LHCN-M2 (cell line): ENCODE measurements at places on chromosomes 11 and 22. TPM values are rescaled to one million over a fixed set of nuclear protein-coding genes. Genes with fewer than 3 reads are reported as not detected.

MS4A15 gene
- not detected in 2 replicates for total RNA-seq

OR8D1 gene
- not detected in 2 replicates for total RNA-seq

RAPSN gene
- total RNA-seq = 159 and 164 TPM in 2 replicates

OR10A2 gene
- total RNA-seq = not detected in 2 replicates

SSTR3 gene
- total RNA-seq = not detected in 2 replicates

LIF gene
- total RNA-seq = 23.1 and 23.3 TPM in 2 replicates

SH3BP1 gene
- 1.7 and 3.5 TPM in 2 replicates for total RNA-seq

- DNase-seq = peak; percentile 84
These were observed 87.0 kb upstream of the BLID start for GRCh38 chr11:122202951-122203456.

- DNase-seq = no peak
These were observed 32.3 kb downstream of the WEE1 start for GRCh38 chr11:9605742-9606141.

DNA sequence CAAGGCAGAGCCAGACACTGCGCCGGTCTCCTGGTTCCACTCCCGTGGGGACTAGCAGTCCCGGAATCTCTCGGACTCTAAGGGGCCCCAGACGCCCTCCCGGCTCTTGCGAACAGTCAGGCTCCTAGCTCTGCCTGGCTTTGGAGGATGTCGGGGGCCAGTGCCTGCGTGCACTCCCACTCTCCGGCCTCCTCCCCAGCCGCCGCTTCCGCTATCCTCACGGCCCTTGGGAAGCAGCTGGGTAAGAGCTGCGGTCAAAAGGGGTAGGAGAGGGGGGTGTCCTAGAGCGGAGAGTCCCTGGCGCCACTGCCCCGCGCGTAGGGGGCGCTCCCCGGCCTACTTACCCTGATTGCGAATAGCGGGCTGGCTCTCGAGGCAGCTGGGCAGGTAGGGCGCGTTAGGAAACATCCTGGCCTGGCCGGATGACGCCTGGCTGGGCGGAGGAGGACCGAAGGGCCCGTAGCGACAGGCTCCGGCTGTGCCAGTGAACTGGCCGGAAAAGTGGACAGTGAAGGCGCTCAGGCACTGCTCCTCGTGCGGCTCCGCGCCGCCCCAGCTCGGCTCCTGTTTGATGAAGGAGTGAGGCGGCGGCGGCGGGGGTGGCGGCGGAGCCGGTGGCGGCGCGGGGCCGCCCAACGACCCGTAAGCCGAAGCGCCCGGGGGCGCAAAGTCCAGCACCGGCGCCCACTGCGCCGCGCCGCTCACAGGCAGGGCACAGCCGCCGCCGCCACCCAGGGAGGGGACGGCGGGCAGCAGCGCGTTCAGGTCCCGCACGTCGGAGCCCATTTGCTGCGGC, 785 bp downstream of the WT1 start:
- peak; percentile 26 for DNase-seq

DNA sequence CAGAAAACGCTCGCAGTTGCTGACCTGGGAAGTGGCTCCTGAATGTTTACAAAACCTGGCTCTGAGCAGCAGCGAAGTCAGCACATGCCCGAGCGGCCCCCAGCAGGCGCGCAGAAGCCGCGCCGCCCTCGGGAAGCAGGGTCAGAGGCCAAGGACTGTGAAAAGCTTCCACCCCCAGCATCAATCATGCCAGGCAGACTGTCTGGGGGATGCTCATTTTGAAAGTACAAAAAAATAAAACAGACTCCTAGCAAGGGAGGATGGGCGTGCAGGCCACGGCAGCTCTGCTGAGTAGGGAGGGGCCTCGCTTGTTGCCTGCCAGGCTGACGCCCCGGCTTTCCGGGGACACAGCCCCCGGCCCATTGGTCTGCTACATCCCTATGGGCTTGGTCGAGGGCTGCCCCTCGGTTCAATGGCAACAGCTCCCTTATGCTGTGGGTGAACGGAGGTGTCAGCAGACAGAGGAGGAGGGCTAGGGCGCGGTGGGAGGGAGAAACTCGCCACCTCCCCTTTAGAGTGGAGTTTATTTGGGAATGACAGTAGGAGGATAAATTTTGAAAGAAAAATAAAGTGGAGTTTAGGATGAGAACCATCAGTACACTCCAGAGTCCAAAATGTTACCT, 37.7 kb upstream of the GNB1L start:
- no peak for DNase-seq

DNA sequence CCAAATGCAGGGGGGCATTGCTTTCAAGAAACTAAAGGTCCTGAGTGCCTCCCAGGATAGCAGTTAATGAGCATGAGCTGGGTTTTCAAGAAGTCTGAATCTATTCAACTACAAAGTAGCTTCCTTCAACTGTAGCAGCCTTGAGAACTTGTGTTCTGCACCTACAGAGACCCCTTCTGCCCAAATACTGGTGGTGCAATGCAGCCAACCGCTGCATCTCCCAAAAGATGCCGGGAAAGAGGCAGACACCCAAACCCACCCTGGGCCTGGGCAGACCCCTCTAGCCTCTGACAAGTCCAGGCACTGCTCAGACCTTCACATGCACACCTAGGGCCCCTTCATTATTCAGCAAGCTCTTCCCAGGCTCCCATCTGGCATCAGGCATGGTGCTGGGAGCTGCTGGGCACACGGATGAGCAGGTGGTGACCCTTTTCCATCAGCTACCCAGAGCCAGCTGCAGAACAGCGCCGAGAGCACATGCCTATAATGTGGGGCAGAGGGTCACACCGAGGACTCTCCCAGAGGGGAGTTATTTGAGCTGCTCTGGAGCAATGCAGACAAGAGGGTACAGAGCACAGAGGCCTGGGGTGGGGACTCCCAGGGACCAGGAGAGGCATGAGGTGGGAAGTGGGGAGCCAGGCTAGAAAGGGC, 44.9 kb upstream of the ETS1 start:
- DNase-seq = peak; percentile 26

DNA sequence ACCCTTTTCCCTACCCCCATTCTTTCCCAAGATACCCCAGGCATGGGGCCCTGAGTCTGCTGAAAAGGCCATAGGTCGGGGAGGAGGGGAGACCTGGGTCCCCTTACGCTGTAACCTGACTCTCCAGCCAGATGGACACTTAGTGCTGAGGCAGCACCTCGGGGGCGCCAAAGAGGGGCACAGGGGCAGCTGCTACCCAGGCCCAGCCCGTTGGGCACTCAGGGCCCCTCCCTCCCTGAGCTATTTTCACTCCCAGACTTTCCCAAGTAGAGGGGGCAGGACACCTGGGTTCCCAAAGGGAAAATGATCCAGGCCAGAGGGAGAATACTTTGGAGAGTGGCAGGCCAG, 933 bp downstream of the ACTN3 start:
- DNase-seq = no peak

GRCh38 chr11:44831605-44832394, 105.0 kb downstream of the TSPAN18 start:
- no peak for DNase-seq

DNA sequence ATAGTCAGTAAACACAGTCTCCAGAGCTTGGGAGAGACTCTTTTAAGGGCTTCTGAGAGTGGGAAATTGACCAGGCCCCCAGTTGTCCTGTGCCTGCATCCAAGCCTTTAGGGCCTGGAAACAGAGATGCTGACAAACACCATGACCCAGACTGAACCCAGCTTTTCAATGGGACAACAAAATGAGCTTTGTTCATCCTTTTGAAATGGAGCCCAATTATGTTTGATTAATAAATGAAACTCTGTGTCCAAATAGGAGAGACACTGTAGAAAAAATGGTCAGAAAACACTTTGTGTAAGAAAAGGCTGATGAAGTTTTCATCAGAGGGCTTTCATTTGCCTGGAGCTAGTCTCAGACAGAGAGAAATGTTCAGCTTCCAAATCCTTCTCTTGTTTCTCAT, 146.0 kb downstream of the RRAS2 start:
- no peak for DNase-seq

GRCh38 chr11:77401486-77402217, 72.2 kb downstream of the PAK1 start:
- no peak for DNase-seq

- no peak for DNase-seq
These were observed 4.2 kb downstream of the PRRG4 start for GRCh38 chr11:32833921-32834320.

DNA sequence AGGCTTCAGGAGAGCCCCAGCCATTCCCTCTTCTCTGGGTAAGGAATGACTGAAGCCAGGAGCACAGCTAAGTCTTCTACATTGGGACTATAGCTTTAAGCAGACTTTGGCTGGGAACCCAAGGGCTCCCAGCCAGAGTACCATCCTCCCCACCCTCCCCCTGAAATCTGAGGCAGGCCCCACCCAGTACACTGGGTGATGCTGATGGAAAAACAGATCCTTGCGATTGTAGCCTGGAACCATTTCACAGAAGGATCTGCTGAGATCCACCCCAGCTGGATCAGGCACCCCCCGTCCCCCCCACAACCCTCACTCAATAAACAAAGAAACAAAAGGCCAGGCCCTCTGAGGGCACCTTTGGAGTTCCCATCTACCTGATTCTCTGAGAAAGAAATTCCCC, 39.8 kb downstream of the IL18BP start:
- DNase-seq = peak; percentile 35

GRCh38 chr22:37804881-37805809, 2.6 kb upstream of the GCAT start:
- peak; percentile 76 for DNase-seq

- no peak for DNase-seq
These were observed 2.8 kb upstream of the SIPA1 start for GRCh38 chr11:65634905-65635731.

GRCh38 chr22:32103658-32104315, 55.3 kb downstream of the C22orf42 start:
- peak; percentile 12 for DNase-seq

- no peak for DNase-seq
These were observed 6.5 kb downstream of the CSNK1E start for GRCh38 chr22:38310518-38311322.

- DNase-seq = no peak
These were observed 23.2 kb upstream of the TXNRD2 start for GRCh38 chr22:19964701-19965386.

GRCh38 chr11:104873252-104873651, 25.0 kb downstream of the CASP12 start:
- DNase-seq = no peak

DNA sequence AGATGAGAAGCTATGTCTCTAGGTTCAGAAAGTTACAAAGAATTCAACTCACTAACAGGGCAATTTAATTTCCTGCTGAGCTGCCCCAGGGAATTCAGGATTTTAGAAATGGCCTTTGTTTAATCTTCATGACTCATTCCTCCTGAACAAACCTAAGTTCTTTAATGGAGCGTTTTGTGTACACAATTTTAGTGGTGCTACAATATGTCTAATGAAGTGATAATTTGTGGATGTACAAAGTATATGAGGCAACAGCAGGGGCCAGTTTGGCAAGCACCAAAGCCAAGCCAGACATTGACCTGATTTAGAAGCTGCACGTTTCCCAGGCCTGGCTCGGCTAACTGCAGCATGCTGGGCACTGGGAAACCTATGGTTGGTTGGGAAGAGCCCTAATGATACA, 34.4 kb upstream of the HEPHL1 start:
- DNase-seq = peak; percentile 11

GRCh38 chr11:97964332-97965004, 1056.3 kb upstream of the CNTN5 start:
- no peak for DNase-seq

DNA sequence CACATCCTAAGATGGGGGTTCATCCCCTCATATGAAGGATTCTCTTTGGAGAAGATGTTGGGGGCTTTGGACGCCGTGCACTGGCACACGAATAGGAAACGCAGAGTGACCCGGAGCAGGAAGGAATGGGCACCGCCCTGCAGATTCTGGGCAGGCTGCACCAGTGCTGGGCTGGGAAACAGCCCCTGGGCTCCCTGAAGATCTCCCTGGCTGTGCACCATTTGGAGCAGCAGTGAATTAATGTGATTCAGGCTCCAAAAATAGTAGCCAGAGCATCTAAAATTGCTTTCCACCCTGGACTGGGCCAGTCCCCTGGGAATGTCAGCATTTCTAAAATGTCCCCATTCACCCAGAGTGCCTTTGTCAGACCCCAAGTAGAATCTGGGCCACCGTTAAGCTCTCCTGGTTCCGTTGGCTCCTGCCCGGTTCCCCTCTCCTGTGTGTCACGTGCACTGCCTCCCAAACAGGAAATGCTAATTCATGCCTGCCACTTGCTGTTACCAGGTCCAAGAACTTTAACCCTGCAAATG, 18.6 kb downstream of the IRAG1 start:
- no peak for DNase-seq

- DNase-seq = no peak
These were observed 32.9 kb upstream of the GAL start for GRCh38 chr11:68651208-68651984.

DNA sequence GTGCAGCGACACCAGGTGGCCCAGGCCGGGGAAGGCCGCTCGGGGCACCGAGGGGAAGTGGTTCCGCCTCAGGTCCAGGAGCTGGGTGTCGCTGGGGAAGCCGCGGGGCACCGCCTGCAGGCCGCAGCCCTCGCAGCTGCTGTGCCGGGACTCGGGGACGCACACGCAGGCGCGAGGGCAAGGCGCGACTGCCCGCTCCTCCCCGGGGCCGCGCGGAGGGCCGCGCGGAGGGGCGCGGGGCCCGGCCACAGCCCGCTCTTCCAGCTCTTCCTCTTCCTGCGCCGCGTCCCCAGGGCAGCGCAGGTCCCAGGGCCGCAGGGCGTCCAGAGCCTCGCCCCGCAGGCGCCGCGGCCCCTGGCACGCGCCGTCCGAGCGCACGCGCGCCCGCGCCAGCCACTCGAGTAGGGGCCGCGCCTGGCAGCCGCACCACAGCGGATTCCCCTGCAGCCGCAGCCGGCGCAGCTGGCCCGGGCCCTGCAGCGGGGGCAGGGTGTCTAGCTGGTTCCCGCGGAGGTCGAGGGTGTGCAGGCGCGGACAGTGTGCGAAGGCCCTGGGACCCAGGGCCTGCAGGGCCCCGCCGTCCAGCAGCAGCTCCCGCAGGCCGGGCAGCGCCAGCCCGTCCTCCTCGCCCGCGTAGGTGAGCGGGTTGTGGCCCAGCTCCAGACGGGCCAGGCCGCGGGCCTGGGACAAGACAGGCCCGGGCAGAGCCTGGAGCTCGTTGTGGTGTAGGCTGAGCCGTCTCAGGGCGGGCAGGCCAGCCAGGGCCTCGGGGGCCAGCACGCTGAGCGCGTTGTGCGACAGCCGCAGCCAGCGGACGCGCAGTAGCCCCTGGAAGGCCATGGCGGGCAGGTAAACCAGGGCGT, 2.8 kb downstream of the CHADL start:
- peak; percentile 32 for DNase-seq

GRCh38 chr22:27669798-27670599, 131.6 kb downstream of the MN1 start:
- peak; percentile 50 for DNase-seq

DNA sequence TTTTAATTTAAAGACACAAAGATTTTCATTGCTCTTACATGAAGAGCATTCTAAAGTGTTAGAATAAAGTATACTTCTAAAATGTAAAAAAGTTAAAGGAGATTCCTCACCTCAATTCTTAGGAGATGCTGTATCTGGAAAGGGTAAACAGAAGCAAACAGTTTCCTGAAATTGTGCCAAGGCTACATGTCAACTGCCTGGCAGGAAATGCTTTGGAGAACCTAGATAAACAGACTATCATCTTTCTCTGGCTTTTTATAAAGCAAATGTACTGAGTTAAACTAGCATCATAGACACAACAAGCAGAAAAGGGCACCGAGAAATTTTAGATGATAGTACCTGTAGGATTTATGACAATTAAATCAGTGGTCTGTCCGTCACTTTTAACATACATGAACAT, 24.7 kb upstream of the AKIP1 start:
- no peak for DNase-seq
